ENCODE measurements at places on chromosomes 12 and 14.

DNA sequence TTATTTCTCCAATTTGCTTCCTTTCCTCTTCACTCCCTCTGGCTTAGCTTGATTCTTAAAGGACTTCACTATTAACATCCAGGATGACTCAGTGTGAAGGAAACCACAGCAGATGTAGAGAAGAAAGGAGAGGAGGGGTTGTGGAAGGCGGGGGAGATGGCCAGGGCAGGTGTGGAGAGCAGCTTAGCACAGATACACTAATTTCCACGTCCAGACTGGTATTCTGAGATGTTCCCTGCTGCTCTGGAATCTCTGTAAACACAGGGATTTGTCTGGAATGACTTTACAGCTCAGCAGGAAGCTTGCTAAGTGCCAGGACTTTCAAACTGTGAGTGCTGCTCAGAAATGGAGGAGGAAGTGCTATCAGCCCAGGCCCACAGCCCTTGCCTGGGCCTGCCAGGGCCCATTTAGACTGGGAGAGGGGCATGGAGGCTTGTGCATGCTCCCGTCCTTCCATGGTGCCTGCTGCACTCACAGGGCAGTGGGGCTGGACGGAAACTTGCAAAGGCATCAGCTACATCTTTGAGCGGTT lies 202.5 kb upstream of the DDHD1 start:
- DNase-seq: peak; percentile 36

DNA sequence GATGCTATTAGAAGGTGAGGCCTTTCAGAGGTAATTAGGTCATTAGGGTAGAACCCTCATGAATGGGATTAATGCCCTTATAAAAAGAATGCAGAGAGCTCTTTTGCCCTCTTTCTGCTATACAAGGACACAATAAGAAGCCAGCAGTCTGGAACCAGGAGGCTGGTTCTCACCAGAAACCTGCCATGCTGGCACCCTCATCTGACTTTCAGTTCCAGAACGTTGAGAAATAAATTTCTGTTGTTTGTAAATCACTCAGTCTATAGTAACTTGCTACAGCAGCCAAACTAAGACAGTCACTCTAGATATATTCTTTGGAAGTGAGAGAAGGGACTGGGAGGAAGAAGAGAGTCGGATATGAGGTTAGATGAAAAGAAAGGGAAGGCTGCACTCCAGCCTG lies 125.0 kb upstream of the MYF6 start:
- no peak for DNase-seq

DNA sequence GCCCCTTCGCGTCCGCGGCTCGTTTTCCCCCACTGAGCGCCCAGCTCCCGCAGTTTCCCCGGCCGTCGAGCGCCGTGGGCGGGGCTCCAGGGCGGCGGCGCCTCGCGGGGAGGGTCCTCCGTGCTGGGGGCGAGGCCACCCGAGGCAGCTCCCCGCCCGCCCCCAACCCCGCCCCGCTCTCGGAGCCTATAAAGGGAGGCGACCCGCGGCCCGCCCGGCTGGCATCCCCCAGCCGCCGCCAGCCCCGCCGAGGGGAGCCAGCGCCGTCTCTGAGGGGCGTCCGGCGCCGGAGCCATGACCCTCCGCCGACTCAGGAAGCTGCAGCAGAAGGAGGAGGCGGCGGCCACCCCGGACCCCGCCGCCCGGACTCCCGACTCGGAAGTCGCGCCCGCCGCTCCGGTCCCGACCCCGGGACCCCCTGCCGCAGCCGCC lies at the start of gene TAMALIN:
Gene TAMALIN, plus strand, starts transcription at position 221 of the 432 bp plus-strand sequence. Its CDS starts 74 bp downstream, at position 295.
- DNase-seq: peak; percentile 62

DNA sequence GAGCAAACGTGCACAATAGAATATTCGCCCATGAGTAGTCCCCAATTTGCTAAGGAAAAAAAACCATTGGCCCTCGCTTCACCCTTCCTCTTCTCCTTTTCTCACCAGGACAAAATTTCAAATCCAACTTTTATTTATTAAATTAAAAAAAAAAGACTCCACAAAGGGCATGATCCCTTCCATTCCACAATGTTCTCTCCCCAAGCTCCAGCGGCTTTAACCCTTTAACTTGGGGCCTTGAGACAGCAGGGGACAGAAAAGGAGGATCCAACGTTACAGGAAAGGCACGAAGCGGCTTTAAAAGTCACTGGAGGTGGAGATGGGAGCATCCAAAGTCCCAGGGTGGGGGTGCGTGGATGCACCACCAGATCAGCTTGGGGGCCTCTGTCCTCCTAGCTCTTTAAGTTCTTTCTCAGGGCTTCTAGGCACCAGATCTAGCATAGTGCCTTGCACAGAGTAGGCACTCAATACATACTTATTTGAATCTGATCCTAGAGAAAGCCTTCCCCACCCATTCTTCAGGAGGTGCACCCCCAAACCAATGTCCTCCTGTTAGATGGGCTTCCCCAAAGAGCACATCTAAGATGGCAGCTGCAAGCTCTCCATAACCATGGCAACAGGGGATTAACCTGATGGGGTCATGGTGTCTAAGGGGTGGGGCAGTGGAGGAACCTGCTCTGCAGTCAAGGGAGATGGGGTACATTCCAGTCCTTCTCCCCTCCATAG lies 5.2 kb upstream of the AAAS start:
- no peak for DNase-seq

DNA sequence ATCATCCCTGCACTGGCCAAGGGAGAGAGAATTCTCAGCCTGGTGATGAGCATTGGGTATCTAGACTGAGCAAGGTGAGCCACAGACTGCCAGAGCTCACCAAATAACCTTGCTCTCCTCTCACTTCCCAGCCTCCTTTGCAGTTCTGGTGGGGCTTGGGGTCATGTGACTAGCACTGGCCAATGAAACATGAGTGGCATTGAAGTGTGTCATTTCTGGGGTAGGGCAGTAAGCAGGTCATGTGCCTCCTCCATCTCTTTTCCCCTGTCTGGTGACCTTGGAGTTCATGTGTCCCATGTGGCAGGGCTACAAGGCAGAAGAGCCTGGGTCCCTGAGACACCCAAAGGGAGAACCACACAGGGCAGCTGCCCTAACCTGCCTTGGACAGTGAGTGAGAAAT lies 3.6 kb upstream of the KRT72 start:
- DNase-seq: no peak

DNA sequence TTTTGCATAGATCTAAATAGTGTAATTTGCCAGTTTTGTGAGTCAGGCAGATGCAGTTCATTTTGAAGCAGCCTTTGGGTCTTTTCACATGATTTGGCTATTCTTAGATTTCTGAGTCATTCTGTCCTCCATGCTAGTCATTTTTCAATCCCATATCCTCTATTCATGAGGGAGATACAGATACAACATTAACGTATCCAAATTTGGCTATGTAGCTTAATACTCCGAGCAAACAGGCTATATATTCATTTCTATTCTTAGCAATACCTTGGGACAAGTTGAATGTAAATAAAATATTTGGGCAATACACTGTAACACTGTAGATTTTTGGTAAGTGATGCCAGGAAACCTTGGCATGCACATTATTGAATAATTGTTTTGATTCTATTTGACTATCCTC lies 270.7 kb upstream of the PDE3A start:
- DNase-seq: no peak

GRCh38 chr14:72709916-72710611 lies 183.8 kb downstream of the DPF3 start:
- no peak for DNase-seq

DNA sequence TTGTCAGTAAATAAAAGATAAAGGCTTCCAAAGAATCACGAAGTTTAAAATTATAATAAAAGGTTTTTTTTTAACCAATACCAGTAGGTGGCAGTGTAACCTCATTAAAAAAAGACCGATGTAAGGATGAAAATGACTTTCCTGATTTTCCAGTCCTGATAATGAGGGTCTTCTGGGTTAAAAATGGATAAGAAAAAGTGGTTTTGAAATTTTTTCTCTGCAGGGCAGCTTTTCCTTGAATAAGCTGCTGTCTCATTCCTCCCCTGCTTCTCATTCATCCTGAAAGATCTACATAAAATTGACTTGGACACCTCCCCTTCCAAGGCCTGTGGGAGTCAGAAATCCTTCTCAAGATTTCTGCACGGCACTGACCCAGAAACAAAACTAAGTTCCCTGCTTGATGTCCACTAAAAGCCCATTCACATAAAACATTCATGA lies 58.9 kb upstream of the FBXO33 start:
- DNase-seq: peak; percentile 62

- no peak for DNase-seq
Observed at GRCh38 chr12:19893514-19893913, 454.2 kb downstream of the AEBP2 start.

GRCh38 chr14:45199230-45199629 lies 53.8 kb downstream of the MIS18BP1 start:
- no peak for DNase-seq

DNA sequence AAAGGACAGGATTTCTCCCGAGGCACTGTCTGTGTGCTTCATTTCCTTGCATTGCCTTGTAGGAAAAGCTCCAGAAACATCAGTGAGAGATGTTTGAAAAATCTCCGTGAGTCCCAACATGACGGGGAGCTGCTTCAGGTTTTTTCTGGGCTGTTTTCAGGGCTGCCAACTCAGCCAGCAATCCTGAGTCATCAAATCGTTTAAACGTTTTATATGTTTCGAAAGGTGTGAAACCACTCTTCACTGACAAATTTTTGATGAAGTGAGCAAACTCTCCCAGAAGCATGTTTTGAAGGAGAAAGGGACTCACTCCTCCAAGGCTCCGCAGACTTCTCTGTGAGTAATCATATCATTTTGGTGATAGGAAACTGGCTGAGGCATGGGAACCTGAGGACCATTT lies 240.5 kb downstream of the TMEM132C start:
- no peak for DNase-seq

DNA sequence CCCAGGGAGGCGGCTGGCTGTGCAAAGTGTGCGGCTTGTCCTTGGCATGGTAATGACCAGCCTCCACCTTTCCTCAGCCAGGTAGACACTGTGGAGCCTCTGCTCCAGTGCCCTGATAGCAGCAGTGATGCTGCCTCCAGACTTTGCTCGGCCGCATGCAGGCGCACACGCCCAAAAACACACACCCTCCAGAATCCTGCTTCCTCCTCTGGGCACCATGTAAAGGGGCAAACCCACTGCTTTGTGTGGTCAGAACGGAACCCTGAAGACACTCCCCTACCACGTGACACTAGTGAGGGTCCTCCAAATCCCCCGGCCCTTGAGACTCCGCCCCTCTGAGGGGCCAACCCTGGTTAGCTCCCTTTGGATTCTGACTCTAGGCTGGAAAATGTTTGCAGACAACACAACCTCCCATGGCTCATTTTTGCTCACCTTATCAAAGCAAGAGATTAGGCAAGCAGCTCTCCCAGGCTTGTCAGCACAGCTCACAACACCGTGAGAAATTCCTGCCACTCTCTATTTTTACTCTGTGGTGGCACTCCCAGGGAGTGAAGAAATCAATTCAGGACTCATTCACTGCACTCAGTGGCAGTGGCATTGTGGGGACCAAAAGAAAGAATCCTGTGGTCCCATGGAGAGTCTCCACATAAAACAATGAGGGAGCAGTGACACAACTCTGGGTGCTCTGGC lies 4.5 kb downstream of the KRT77 start:
- no peak for DNase-seq

DNA sequence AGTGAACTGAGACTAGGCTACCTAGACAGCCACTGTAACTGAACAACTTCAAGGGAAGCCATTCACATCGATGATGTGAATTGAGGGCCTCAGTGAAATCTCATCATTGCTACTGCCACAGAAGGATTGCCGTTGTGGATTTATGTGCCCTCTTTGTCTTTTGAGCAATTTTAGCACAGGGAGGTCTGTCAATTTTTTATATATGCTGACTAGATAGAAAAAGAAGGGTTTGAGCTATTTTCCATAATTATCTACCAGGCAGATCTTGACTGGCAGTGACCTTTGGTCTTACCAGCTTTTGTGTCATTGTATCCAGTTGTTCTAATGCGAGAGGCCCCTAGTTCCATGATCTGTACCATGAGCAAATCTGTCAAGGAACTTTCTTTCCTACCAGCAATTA lies 179.4 kb downstream of the ERC1 start:
- no peak for DNase-seq

GRCh38 chr12:89501793-89502192 lies 22.8 kb downstream of the GALNT4 start:
- no peak for DNase-seq

DNA sequence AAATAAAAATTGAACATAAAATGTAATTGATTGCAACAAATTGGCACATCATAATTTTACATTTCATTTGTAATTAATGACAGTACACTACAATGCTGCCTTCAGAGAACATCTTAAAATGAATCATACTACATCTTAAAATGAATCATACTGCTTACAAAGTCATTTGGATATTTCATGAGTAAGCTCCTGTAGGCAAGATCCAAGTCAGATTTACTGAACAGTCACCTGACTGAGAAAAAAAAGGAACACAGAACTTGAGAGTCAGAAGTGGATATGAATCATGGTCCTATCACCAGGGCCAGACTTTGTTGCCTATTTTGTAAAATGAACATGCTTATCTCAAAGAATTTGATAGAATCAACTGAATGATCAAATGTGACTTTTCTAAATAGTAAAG lies 32.7 kb upstream of the FBLN5 start:
- DNase-seq: no peak
